ENCODE measurements at places on chromosomes 4 and X. TPM values are rescaled to one million over a fixed set of nuclear protein-coding genes. Genes with fewer than 3 reads are reported as not detected.

GRCh38 chr4:19720190-19720589 is 531.5 kb upstream of the SLIT2 start:
- DNase-seq, result no peak

- DNase-seq, result no peak
These were observed 1002.0 kb upstream of the PCDH7 start for GRCh38 chr4:29718136-29718535.

- DNase-seq, result no peak
These were observed 195.4 kb downstream of the SHOX start for GRCh38 chrX:825991-826390.

- no peak for DNase-seq
These were observed 72.1 kb downstream of the GPR101 start for GRCh38 chrX:136961594-136962135.

GRCh38 chr4:2075987-2076907 is 17.1 kb downstream of the NAT8L start:
- DNase-seq, result peak; percentile 51

DNA sequence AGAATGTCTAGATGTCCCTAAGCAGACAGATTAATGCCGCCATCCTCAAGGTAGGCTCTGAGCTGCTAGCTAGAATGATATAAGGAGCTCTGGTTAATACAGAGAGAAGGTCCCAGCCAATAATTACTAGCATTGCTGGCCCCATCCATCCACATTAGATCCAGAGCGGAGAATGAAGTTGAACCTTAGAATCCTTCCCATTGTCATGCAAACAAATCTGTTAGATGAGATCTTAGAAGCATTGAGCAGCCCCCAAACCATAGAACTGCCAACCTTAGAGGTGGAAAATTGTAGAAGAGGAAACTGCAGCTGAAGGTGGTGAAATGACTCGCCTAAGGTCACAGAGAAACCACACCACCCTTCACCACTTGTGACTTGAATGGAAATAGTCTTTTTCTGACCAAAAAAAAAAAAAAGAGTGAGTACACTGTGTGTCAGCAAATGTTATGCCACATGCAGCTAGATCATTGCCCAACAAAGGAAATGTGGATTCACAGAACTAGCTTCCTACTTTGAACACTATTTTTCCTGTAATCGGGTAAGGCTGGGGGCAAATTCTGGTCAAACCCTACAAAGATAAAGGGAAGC is 162.1 kb downstream of the SMIM20 start:
- DNase-seq, result peak; percentile 58

Gene SLC16A2
- total RNA-seq, result 0.60 TPM

GRCh38 chr4:132218406-132218805 is 930.7 kb upstream of the PCDH10 start:
- DNase-seq, result no peak

GRCh38 chrX:24145303-24146186 is 4.0 kb upstream of the ZFX start:
- DNase-seq, result no peak

DNA sequence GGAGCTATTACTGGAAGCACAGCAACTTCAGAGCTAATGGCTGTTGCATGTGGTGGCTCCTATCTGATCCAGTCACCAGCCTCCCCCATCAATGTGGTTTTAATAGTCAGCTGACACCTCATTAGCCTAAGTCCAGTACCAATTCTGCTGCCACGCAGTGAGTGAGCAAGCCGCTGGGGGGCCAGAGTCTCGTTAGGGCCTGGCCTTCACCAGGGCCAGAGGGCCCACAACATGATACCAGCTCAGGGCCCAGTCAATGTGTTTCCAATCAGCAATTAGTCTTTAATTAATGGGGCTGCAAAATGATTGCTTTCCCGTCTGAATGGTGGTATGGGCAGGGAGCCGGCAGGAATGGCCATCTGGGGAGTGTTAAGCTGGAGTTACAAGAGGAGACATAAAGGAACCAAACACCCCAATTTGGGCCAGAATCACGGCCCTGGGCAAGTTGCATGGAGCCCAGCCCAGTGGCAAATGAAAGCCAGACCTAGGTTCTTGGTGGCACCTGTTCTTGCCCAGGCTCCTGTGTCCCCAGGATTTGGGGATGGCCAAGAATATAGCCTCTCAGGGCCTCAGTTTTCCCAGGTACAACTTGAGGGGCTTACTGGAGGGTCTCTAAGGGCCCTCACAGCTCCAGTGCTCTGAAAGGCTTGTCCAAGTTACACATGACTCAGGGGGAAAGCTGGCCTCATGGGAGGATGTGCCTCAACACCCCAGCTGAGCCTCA is 119.2 kb downstream of the EFNB1 start:
- DNase-seq, result no peak

Gene S100P
- not detected for total RNA-seq

DNA sequence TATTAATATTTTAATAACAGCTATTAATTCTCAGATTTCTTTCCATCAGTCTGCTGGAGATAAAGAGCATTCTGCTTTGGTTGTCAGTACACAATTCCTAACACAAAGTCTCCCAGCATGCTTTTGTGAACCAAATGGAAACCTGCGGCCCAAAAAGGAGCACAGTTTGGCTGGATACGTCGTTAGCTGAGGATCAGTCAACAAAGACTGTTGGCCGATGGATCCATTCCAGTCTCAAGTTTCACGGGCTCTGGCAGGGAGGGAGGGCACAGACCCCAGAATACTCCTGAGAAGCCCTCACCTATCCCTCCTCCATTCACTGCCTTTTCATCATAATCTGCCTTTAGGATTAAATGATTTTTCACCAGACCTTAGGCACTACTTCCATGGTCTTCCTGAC is 26.3 kb upstream of the PRSS48 start:
- no peak for DNase-seq

- no peak for DNase-seq
These were observed 302.3 kb upstream of the GATB start for GRCh38 chr4:152062936-152063620.

GRCh38 chrX:21711129-21711847 is 46.6 kb downstream of the SMPX start:
- no peak for DNase-seq

GRCh38 chr4:19167311-19167710 is 1084.4 kb upstream of the SLIT2 start:
- no peak for DNase-seq

DNA sequence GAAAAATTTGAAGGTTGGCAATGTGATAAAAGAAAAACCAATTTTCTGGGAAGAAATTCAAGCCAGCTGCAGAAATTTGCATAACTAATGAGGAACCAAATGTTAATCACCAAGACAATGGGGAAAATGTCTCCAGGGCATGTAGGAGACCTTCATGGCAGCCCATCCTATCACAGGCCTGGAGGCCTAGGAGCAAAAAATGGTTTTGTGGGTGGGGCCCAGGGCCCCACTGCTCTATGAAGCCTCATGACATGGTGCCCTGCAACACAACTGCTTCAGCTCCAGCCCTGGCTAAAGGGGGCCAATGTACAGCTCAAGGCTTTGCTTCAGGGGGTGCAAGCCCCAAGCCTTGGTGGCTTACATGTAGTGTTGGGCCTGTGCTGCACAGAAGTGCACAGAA is 184.0 kb downstream of the TBCK start:
- no peak for DNase-seq

DNA sequence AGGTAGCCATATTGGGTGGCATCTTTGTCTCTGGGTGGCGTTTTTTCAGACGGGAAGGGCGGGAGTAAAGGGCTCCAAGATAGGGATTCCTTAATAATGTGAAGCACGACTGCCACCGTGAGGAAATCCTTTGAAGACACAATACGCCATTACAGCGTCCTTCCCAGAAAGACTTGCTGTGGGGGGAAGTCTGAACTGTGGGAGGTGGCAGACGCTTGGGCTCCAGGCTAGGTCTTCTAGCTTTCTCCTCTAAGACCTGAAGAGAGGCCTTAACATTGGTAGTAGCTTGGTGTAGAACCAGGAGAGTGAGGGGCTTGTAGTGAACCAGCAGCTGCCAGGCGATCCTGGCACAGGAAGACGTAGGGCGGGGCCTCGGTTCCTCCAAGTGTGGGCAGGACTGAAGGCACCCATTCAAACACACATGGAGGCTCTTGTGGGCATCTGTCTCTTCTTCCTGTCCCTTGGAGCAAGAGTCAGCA is 197.3 kb downstream of the OR13H1 start:
- no peak for DNase-seq

Gene RHOH
- 82.9 TPM for total RNA-seq

GRCh38 chr4:13521047-13521446 is 23.3 kb downstream of the NKX3-2 start:
- DNase-seq, result no peak

Gene MND1
- total RNA-seq, result 31.1 TPM

Gene TCEAL2
- not detected for total RNA-seq

DNA sequence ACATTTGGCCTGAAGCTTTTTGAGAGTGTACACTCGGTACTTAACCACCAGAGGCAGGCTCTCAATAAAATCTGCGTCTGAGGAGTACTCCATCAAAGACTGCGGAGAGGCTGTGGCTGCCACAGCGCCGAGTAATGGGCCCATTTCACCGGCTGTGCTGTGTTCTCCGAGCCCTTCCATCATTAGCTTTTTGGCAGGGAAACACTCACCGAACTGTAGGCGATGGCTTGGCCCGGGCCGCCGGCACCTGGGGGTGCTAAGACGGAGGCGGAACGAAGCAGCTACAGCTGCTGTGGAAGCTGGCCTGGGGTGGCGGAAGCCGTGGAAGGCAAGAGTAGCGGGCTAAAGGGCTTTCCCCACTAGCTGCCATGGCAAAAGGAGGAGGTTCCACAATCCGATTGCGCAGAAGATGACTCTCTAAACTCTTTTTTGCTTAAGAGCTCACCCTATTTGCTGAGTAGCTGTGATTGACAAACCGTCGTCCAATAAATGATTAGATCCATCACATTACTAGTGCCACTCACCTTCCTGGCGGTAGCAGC is 48.5 kb upstream of the PABPC1L2A start:
- DNase-seq, result no peak

GRCh38 chrX:9515489-9515888 is 50.6 kb downstream of the TBL1X start:
- no peak for DNase-seq

DNA sequence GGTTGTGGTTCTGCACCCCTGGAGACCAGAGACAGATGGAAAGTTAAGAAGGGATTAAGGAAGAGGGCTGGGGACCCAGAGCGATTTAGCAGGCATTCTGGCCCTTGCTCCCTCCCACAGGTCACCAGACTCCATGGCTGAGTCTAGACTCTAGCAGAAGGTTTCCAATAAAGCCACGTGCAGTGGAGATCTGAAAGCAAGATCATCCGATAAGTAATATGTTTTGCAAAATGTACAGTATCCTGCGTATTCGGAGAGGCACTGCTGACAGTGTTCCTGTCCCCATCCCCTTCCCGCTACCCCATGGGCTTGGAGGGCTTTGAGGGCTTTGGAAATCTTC is 531 bp upstream of the GPRIN3 start:
- no peak for DNase-seq

- no peak for DNase-seq
These were observed 15.6 kb upstream of the MAD2L1 start for GRCh38 chr4:120082251-120082650.

GRCh38 chrX:56995271-56995994 is at the start of gene SPIN3:
Gene SPIN3, minus strand, starts transcription at chrX:56995541. Its CDS starts 594 bp downstream, at chrX:56994947.
- DNase-seq, result peak; percentile 61

- DNase-seq, result no peak
These were observed 23.0 kb downstream of the GAB3 start for GRCh38 chrX:154727871-154728270.

DNA sequence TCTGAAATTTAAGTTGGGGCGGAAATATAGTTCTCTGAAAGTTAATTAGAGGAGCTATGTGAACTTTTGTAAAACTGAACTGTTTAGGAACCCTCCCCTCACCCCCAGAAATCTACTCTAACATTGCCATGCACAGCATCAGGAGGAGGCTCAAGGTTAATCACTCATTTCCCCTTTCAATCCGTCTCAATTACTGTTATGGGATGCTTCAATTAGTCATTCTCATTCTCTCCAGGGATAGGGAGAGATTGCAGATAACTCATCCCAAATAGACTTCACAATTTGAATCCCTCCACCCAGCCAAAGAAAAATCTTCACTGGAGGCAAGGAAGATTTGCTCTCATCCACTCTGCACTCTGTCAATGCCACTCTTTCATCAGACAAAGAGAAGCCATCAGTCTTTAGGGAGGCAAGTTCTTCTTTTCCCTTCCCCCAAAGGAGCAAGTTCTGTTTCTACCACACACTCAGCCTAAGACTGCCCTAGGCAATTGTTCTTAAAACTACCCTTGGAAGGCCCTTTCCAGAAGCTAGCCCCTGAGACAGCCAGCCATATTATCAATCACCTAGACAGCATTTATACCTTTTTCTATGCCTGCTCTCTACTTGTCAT is 140.4 kb downstream of the SLC10A7 start:
- DNase-seq, result no peak

Gene SPOCK3
- not detected for total RNA-seq

GRCh38 chr4:41281038-41281634 is 24.4 kb downstream of the UCHL1 start:
- no peak for DNase-seq

GRCh38 chrX:152913910-152914309 is 16.0 kb downstream of the ZNF185 start:
- DNase-seq, result no peak

GRCh38 chrX:53356186-53356585 is 66.3 kb downstream of the SMC1A start:
- DNase-seq, result no peak

Gene CLNK
- total RNA-seq, result not detected

Gene LONRF3
- 4.5 TPM for total RNA-seq

DNA sequence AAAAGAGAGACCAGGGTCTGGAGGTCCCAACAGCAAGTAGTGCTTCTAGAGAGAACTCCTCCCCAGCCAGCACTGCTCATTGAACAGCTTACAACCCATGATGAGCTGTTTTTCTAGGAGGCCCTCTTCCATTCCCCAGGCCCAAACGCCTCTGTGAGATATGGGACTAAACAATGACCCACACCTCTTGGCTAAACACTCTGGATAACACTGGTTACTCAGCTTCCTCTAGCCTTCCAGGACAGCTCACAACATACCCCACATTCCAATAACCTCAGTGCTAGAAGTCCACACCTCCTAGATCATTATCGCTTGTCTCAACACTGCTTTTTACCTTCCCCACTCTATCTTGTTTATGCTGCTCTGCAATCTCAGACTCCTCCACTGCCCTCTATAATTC is 35.4 kb upstream of the PGRMC2 start:
- DNase-seq, result no peak
